ENCODE measurements at places on chromosomes 4 and X.

DNA sequence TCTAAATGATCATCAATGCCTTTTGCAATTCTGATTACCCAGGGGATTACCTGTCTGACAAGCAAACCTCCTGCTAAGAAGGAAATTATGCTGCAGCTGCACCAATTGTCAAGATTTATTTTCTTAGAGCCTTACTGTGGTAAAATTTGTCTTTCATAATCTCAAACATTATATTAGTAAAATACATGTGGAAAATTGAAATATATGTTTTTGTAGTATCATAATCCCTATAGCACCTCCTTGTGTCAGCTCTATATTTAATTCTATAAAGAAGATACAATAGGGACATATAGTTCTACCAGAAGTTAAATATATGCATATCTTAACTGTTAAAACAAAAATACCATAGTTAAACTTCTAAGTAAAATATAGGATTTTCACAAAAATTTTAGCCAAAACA is 655.6 kb upstream of the PCDH10 start:
- DNase-seq, result no peak

DNA sequence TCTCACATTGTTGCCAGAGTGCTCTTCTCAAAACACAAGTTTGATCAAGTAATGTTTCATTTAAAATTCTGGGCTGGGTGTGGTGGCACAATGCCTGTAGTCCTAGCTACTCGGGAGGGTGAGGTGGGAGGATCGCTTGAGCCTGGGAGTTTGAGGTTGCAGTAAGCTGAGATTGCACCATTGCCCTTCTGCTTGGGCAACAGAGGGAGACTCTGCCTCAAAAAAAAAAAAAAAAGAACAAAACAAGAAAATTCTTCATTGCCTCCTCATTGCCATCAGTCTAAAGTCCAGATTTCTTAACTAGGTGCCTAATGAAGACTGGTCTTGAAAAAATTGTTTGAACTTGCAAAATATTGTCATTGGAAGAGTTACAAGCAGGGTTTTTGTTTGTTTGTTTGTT is 120.1 kb downstream of the MFAP3L start:
- no peak for DNase-seq

DNA sequence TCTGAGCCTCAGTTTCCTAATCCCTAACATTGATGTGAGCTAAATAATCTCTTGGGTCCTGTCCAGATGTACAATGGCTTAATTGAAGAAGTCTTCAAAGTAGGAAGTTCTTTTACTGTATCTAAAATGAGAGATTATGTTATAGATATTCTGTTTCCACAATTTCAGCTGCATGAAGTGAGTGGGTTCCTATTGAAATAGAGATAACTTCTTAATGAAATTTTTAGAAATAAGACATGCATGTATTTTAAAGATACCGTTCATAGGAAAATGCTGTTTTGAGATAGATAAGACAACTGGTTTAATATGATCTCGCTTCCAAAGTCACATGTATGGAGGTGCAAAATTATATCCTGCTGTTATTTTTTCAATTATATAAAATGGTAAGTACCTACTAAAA is 71.9 kb downstream of the CLDN22 start:
- no peak for DNase-seq

DNA sequence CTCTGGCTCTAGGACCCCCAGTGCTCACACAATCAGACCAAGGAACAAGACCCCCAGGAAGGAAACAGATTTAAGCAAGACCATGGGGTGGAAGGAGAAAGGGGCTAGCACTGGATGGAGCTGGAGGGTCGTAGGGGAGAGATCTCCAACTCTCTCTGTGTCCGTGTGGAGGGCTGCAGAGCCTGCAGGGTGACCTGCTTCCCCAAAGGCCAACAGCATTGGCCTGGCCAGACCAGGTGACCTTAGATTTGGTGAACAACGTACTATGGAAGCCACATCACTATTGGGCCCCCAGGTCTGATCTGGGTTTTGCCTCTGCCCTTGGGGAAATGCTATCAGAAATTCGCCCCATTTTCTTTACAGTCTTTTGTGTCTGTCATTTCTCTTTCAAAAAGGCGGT is 26.0 kb downstream of the NLGN3 start:
- DNase-seq, result no peak

All from astrocyte of the hippocampus (primary cell).